ENCODE measurements at places on chromosomes 11 and 22.
A peak's percentile ranks its signal among the peaks of the same experiment; 100 is the strongest.

- ATAC-seq: no peak
Observed at GRCh38 chr11:133952199-133953190, 4.3 kb downstream of the IGSF9B start.

GRCh38 chr11:123519055-123519796 is 89.2 kb downstream of the GRAMD1B start:
- ATAC-seq: no peak

DNA sequence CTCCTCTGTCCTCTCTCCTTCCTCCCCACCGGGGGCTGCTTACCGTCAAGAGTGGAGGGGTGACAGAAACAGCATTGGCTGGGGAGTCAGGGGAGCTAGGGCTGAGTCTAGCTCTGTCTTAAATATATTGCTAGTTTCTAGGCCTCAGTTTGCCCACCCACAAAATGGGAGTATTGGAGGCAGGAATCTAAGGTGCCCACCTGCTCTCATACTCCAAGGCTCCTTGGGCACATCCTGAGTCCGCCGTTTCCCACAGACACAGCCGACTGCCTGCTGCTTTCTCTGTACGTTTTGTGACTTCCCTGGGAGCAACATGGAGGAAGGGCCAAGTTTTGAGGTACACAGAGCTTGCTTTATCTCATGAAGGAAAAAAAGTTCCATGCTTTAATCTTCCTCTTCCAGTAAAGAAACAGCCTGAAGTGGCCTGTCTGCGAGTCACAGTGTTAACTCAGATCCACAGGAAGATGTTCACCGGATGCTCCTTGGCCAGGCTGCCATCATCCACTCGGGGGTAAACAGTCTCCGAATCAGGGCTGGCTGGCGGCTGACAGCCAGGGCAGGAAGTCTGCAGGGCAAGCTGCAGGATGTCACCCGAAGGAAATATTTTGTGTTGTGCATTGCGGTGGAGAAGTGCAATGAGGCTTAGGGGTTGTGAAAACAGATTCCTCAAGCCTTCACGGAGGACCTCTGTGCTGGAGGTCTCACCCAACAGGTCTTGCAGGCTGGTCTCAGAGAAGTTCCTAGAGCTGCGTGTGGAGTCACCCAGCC is 11.0 kb upstream of the CERK start:
- peak; percentile 23 for ATAC-seq

DNA sequence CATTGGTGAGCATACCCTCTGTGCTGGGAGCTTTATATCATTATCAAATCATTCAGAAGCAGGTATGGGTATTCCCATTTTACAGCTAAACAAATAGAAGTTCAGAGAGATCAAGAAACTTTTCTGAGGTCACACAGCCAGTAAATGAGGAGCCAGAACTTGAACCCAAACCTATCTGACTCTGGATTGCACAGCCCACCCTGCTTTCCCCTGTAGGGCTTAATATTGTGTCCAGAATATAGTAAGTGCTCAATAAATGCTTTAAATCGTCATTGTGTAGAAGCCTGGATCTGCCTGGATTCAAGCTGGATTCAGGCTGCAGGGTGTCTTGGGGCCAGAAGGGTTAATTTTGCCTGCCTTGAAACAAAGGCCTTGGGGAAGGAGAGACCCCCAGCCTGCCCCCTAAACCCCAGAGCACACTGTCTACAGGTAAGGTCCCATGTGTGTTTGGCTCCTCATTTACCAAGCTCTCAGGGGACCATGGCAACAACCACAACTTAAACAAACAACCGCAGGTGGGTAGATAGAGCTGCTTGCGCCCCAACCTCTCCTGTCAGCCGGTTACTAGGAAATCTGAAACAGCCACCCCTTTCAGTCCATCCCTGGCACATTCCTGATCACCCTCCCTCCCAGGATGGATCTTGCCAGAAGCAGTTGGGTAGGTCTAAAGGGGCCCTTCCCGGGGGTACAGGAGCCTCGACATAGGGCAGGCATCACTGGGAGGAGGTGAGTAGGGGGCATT is 3.0 kb upstream of the SEC14L3 start:
- ATAC-seq: no peak

GRCh38 chr22:45008186-45008681 is 1.6 kb downstream of the PHF21B start:
- ATAC-seq: no peak

DNA sequence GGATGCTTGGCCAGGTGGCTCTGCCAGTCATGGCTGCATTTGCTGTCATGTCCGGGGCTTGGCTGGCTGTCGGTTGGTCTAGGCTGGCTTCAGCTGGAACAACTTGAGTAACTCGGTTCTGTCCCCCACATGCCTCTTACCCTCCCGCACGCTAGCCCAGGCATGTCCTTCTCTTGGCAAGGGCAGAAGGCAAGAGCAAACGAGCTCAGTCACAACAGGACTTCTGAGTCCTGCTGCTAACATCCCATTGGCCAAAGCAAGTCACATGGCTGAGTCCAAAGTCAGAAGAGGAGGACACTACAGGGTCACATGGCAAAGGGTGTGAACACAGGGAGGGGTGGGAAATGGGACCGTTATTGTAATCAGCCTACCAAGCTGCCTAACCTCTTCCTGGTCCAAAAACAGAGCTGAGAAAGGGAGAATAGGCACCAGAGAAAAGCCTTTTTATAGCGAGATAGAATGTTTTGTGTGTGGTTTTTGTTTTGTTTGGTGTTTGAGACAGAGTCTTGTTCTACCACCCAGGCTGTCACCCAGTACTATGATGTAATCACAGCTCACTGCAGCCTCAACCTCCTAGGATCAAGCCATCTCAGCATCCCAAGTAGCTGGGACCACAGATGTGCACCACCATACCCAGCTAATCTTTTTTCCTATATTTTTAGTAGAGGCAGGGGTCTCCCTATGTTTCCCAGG is 81.9 kb downstream of the MN1 start:
- ATAC-seq: no peak

DNA sequence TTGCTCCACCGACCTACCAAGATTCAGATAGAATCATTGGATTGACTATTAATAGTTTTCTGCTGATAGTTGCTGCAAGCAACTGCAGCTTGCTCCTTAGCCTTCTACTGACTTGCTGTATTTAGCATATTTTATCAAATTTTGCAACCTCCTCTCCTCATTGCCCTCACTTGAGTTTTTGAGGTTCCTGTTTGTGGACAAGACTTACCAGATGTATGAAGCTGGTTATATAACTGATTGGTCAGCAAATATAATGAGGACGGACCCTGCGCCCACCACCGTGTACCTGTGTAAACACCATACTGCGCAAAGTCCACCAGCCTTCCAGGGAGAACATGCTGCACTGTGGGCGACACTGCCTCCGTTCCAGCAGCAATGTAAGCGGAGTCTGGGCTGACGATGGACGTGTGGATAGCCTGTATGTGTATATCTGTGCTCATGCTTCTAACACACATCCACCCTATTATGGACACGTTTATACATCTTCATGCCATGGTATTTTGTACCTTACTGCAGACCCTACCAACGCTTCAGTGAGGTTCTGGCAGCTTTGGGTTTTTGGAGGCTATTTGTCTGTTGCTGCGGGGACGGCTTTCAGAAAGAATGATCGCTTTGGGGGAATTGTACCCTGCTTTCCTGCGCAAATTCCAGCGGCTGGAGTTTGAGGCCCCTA is 1.5 kb upstream of the USP18 start:
- no peak for ATAC-seq

DNA sequence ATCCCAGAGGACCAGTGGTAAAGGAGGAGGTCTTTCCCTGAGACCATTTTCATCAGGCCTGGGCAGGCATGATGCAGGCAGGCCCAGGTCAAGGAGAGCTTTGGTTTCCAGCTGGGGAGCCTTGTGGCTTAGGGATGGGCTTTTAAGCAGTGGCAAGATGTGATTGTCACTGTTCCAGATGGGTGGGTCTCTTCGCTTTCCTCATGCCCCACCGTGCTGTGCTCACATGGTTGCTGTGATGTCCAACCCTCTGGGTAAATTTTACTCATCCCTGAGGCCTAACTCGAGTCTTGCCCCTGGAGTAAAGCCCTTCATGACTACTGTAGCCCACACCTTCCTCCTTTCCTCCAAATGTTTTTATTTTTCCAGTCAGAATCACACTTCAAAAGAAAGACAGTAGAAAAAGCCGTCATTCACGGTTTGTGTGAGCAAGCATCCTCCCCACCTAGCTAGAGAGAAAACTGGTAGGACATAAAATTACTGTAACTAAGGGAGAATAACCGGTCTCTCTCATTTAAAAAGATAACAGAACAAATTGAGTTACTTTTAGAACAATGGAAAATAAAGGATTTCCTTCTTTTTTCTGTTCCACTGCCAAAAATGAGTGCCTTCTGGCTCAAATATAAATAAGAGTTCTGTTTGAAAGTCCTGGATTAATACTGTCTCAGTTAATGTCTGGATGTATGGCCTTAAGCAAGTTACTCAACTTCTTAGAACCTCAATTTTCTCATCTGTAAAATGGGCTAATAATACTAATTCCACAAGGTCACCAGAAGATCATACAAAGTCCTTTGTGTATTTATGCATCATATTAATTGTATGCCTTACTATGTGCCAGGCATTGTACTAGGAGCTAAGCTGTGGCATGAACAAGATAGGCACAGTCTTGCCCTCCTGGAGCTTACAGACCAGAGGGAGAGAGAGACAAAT is 84.9 kb downstream of the ME3 start:
- no peak for ATAC-seq

GRCh38 chr11:77471558-77472193 is 2.2 kb downstream of the PAK1 start:
- no peak for ATAC-seq

- no peak for ATAC-seq
Observed at GRCh38 chr11:19656140-19656541, 56.5 kb upstream of the NAV2 start.

DNA sequence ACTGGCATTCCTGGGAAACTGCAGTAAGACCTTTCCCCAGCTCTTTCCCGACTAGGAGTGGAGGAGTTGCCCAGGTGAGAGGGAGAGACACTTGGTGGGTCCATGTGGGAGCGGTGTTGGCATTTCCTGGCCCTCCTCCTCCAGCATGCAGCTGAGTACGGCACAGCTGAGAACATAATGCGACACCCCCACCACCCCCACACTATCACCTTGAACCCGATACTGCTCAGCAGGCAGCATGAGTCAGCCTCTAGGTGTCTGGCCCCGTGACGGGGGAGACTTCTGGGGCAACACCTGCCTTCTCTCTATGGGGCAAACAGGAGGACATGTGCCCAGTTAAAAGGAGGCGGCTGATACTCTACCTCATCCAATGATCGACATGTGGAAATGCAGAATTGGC is 64.4 kb downstream of the PKNOX2 start:
- ATAC-seq: no peak

- ATAC-seq: peak; percentile 72
Observed at GRCh38 chr11:8262552-8263108, 1.0 kb downstream of the LMO1 start.

DNA sequence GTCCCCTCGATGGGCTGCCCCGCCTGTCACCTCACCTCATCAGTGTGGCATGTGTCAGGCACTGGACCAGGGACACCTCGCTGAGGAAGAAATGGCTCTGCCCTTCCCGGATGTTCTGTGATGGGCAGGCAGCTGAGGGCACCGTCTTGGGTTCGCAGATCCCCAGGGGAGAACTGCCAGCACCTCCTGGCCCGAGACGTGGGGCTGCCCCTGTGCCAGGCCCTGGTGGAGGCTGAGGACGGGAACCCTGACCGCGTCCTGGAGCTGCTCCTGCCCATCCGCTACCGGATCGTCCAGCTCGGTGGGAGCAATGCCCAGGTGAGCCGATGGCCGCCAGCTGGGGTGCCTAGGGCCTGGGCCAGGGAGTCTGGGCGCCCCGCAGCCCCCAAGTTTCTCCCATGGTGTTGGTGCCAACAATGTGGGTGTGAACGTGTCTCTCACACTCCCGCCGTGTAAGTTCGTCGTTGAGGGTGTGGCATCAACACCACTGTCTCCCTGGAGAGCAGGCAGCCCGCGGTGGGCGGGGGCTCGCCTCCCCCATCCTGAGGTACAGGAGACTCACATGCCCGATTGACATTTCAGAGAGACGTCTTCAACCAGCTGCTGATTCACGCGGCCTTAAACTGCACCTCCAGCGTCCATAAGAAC is 7.3 kb upstream of the GTSE1 start:
- ATAC-seq: no peak

DNA sequence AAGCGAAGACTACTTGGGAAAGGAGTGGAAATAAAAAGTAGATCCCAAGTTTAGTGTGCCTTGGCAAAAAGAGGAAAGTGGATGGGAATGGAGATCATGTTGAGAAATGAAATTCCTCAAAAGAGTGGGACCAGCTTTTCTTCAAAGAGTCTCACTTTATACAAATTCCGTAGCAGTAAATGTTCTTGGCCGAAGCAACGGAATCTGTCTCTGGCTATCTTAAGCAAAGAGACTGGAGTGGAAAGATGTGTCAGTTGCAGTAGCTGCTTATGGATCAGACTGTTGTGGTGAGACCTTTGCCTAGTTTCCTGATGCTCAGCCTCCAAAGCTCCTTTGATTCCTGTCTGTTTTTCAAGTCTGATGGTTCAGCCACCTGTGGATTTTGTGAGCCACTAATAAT is 73.6 kb downstream of the CSTPP1 start:
- ATAC-seq: peak; percentile 46

Measured in gastroesophageal sphincter (tissue), 4 donors.